ENCODE measurements at places on chromosomes 3 and 15. TPM values are rescaled to one million over a fixed set of nuclear protein-coding genes. Genes with fewer than 3 reads are reported as not detected.

GRCh38 chr3:13016083-13016720 lies 57.0 kb downstream of the IQSEC1 start:
- no peak for DNase-seq

DNA sequence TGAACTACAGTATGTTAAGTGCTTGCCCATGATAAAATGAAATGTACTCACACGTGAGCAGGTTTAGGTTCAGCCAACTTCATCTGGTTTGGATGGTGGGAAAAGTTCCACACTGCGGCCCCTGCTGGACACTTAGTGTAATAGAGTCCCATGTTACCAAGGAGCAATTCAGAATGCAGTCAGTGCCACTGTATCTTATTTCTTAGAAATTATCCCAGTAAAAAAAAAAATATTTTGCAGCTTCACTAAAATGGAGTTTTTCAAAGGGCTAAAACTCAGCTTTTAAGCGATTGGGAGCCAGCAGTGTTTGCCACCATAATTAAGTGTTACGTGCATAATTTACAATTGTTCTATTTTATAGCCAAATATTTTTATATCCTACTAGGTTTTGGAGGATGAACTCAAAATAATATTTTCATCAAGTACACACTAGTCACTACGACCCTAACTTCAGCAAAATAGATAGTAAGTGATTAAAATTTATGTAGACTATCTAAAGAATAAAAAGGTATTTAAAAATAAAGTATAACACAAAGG lies 371.7 kb upstream of the GBE1 start:
- peak; percentile 59 for DNase-seq

Gene AMIGO3
- 0.43 TPM for total RNA-seq

DNA sequence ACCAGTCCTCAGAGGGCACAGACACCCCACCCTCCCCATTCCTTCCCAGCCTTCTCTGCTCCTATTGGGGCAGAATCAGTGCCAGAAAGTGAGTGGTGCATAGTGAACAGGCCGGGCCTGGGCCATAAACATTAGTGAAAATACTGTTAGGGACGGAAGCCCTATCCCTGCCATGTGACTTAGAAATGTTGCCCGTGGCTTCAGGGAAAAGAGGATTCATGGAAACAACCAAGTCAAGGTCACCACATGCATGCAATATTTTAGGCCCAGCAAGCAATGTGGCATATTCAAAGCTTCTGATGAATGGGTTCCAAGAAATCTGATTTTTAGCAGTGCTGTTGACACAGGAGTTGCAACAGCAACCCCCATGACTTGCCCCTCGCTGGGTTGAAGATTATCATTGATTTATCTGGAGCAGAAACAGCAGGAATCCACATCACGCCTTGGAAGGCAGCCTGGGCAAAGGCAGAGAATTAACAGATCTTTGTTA lies 52.3 kb downstream of the CCNL1 start:
- peak; percentile 96 for DNase-seq

- DNase-seq: no peak
Observed at GRCh38 chr3:194397757-194398312, 1.2 kb downstream of the GP5 start.
